ENCODE measurements at places on chromosomes 4 and X. TPM values are rescaled to one million over a fixed set of nuclear protein-coding genes. Genes with fewer than 3 reads are reported as not detected.

Gene HAND2
- total RNA-seq, result not detected

Gene EPHA5
- not detected for total RNA-seq

Gene CXCL11
- 4.7 TPM for total RNA-seq

Gene IL13RA2
- total RNA-seq, result 1.9 TPM

Gene NUP62CL
- not detected for total RNA-seq

Gene SNCA
- 67.6 TPM for total RNA-seq

Gene CXXC4
- not detected for total RNA-seq

Gene C4orf50
- under 0.01 TPM for total RNA-seq

Gene SYN1
- total RNA-seq, result 0.07 TPM

Gene SCD5
- 33.6 TPM for total RNA-seq

Gene CEP44
- 8.2 TPM for total RNA-seq

Gene ASB5
- not detected for total RNA-seq

Gene GPC3
- not detected for total RNA-seq

Gene TMEM47
- 33.1 TPM for total RNA-seq

Gene FAM53A
- 0.60 TPM for total RNA-seq

Data from mammary microvascular endothelial cell (primary cell).